ENCODE measurements at places on chromosomes 5 and 9. TPM values are rescaled to one million over a fixed set of nuclear protein-coding genes. Genes with fewer than 3 reads are reported as not detected.

DNA sequence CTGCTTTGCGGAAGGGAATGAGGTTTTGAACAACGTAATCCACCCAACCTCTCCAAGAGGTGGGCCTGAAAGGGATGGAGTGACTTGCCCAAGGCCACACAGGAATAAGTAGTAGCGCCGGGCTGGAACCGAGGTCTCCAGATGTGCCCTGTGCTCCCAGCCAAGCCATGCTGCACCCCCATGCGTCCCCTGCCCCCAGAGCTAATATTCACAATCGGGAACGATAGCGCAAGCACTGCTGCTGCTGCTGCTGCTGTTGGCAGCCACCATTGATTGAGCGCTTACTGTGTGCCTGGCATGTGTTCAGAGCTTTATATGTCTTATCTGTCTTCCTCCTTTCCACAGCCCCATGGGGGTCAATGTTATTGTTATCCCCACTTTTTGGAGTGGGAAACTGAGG is 43.9 kb downstream of the AMBP start:
- no peak for DNase-seq

DNA sequence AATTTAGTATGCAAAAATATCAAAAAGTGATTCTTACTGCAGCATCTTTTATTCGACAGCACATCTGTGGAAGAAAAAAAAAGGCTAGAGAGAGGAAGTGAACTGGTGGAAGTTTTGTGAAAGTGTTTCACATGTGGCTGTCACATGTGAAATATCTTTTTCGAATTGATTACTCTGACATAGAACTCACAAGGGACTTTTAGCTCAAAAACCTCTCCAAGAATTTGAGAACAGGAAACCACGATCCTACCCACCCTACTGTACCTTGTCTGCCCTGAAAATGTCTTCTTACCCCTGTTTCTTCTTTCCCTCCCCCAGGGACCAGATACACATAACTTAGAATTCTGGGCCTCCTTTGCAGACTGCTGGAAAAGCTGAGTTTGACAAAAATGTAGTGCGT is 106.5 kb upstream of the PRRC1 start:
- DNase-seq, result no peak

GRCh38 chr5:66057239-66057638 is 86.9 kb upstream of the SREK1 start:
- no peak for DNase-seq

DNA sequence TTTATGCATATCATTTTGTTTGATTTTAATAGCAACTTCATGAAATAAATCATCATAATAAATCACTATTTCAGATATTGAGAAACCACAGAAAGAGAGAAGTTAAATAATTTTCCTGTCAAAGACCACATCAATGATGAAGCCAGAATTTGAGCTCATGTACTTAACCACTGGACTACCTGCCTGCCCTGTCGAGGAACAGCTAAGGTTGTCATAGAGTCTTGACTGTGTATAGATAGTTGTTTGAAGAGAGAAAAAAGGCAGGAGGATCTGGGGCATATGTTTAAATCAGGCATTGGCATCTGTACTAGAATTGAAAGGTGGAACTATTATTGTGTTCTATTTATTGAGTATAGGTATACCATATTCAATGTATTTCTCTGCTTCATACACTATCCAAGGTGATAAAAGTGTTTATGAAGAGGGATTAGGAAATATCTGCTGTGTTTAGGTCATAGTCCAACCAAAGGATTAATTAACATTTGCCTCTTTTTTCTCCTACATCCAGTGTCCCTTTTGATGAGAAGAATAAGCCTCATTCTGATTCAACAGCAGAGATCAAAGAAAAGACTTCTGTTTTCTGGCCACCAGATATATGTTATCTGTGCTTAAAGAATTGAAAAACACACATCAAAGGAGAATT is 37.3 kb upstream of the CDKN2B start:
- DNase-seq, result no peak

- DNase-seq, result no peak
These were observed 3.3 kb downstream of the ADRB2 start for GRCh38 chr5:148829734-148830133.

The NDUFS6 gene
- total RNA-seq, result 16.9 TPM

GRCh38 chr9:109247228-109247627 is 73.6 kb downstream of the EPB41L4B start:
- DNase-seq, result no peak

All from CD4-positive, alpha-beta memory T cell (primary cell).